ENCODE measurements at places on chromosomes 4 and X.

DNA sequence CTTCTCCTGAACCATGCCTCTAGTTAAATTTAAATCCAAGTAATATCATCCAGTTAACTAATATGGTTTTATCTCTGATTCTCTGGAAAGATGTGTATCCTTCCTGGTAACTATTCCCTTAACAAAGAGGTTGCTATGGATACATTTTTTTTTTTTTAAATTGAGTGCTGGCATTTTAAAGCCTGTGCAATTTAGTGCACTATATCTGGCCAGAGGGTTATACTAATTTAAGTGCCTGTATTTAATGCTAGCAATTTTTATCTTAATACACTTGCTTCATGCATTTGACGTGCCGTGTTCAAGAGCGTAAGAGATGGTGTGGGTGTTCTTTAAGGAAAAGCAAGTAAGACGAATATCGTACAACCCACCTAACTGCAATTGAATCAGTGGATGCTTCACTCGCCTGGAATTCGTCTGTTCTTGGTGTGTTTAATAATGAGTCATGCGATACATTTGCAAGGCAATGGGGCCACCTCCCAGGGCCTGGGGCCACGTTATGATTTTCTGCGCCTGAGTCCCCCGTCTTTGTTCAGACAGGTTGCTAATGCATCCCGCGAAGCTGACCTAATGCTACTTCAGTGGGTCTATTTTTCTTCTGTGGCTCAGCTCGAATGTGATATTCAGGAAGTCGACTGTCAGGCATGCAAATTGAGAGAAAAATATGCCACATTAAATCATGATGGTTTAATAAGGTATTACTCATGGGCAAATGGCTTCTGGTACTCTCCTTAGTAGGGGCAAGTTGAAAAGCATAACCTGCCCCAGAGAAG lies 14.2 kb upstream of the MID1 start:
- DNase-seq, result peak; percentile 92

GRCh38 chr4:186900984-186901383 lies 177.3 kb upstream of the FAT1 start:
- no peak for DNase-seq

DNA sequence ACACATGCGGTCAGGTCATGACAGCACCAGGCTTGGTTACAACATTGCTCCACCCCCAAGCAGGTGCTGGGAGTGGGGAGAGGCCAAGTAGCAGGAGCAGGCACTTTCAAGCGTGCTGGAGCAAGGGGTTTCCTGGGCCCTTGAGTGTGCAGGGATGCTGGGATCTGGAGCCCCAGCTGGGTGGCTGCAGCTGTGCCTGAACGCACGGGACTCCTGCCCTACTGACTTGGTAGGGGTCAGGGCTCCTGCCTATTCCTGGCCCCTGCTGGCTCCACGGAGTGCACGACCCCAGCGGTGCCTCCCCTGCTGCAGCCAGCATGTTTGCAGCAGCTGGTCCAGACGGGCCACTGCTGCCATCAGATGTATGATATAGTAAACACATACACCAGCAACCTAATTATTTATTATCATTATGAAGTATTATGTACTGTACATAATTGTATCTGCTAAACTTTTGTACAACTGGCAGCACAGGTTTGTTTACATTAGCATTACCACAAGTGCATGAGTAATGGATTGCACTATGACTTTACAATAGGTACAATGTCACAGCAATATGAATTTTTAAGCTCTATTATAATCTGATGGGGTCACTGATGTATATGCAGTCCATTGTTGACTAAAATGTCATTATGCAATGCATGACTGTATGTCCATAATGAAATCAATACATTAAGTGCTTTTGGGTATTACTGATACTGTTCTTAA lies 620.6 kb downstream of the RAPGEF2 start:
- DNase-seq, result no peak

DNA sequence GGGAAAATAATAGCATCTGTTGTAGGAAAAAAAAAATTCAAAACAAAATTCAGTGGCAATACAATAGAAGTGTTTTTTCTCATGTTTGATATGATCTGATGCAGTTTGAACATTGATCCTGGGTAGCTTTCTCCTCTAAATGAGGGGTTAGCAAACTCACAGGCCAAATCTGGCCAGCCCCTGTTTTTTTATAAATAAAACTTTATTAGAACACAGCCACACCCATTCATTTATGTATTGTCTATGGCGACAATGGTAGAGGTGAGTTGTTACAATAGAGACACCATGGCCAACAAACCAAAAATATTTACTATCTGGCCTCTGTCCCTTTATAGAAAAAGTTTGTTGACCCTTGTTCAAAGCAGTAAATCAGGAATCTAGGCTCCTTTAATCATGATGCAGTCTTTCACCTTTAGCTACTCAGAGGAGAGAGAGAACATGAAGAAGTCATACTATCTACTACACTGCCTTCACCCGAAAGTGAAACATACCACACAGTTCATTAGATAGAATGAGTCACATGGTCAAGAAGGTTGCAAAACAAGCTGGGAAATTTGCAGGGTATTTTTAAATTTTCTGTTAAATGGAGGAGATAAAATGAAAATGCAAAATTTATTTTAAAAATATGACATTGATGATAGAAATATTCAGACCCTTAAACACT lies 186.6 kb upstream of the MAOA start:
- no peak for DNase-seq

GRCh38 chr4:6474705-6475457 lies 2.5 kb upstream of the PPP2R2C start:
- DNase-seq, result no peak

DNA sequence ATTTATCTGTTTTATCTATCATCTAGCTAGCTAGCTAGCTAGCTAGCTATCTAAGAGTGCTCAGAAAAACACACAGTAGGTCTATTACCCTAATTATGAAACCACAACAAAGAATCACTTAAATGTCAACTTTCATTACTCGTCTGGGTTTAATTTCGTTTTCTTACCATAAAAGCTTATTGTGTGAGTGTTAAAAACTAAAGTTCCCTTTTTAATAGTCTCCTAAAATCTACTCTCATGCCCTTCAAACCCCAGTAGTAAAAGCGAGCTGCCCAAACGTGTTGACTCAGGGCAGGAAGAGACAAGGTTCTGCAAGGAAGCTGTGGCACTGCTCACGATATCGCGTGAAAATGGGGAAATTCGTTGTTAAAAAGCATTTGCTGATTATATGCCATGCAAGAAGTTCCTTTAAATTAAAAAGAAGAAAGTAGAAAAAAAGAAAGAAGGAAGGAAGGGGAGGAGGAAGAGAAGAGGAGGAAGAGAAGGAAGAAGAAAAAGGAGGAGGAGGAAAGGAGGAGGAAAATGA lies 595 bp downstream of the MBNL3 start:
- DNase-seq, result peak; percentile 31

DNA sequence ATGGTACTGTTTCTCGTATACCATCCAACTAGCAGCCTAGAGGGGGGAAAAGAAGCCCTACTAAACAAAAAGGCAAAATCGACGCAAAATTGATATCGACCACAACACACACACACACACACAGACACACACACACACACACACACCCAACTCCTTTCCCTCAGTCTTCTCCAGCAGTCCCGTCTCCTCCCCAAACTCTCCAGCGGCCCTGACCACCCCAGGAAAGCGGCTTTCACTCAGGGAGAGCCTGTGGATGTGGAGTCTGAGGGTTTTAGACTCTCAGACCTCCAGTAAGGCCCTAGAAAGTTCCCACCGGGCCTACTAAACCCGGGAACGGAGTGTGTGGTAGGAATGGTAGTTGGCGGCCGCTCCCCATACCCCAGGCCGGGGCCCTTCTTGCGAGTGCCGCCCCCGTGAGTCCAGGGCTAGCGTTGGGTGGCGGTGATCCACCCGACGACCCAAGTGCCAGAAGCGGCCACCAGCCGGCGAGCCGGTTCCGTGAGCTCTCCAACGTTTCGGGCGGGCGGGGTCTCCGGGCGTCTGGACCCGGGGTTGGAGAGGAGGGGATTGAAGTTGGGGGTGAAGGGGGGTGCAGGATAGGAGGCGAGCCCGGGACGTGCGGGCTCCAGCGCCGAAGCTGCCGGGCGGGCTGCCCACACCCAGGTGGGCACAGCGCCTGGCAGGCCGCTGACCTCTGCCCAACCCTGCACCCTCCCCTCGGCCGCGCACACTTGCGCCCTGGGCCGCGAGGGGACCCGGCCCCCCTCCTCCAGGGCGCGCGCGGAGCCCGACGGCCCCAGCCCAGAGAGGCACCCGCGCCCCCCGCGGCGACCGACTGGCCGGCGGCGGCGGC lies 13.7 kb downstream of the ARX start:
- no peak for DNase-seq

DNA sequence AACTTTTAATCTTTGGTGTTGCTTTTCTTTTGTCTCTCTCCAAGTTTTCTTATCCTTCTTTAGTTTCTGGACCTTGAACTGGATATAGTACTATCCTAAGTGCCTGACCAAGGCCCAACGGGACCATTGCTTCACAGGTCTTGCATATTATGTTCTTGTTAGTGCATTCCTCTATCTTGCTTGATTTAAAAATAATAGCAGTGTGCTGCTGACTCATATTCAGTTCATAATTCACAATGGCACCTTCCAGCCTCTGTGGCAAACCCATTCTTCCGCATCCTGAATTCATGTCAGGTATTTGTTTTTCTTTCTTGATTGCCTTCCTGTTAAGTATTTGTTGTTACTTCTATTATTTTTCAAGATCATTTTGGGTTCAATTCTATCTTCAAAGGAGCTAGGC lies 197.1 kb upstream of the GIMD1 start:
- no peak for DNase-seq

GRCh38 chr4:69489856-69490255 lies 5.8 kb downstream of the UGT2B4 start:
- DNase-seq, result peak; percentile 23

- no peak for DNase-seq
Measured at GRCh38 chr4:790466-790820, 35.5 kb downstream of the CPLX1 start.

- no peak for DNase-seq
Measured at GRCh38 chr4:54096295-54096962, 3.5 kb upstream of the GSX2 start.

DNA sequence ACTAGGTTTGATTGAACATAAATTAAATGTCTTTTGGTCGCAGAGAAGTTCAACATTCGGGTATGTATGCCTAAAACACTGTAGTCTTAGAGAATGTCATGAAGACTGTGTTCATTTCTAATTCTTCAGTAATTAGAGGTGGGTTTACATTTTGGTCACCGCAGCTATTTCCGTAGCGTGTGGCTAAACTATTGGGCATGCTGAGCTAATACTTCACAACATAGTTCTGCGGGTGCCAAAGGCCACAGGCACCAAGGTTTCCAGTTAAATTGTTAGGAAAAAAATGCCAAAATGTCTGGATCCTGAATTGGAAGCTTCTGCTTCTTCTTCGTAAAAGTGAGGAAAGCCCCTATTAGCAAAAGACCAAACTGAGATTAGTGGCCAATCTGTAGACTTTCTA lies 25.1 kb downstream of the SMIM31 start:
- DNase-seq, result no peak

DNA sequence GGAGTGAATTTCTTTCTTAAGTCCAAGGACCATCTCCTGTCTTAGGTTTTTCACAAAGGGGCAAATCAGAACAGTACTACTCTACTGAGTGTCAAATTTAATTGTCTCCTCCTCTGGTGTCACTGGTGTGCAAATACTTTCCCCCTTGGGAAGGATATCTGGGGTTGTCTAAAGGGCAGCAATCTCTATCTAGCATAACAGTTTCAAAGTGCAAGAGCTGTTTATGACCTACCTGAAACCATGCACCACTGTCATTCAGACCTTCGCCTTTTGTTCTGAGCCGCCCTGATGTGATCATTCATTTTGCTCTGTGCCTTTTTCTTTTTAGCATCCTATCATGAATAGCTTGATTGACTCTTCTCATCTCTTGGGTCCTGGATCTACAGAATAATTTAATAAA lies 39.3 kb downstream of the IL1RAPL1 start:
- DNase-seq, result no peak

- no peak for DNase-seq
Measured at GRCh38 chr4:39574946-39575345, 47.7 kb upstream of the UGDH start.

GRCh38 chr4:62898115-62898514 lies 1511.1 kb downstream of the TECRL start:
- no peak for DNase-seq

DNA sequence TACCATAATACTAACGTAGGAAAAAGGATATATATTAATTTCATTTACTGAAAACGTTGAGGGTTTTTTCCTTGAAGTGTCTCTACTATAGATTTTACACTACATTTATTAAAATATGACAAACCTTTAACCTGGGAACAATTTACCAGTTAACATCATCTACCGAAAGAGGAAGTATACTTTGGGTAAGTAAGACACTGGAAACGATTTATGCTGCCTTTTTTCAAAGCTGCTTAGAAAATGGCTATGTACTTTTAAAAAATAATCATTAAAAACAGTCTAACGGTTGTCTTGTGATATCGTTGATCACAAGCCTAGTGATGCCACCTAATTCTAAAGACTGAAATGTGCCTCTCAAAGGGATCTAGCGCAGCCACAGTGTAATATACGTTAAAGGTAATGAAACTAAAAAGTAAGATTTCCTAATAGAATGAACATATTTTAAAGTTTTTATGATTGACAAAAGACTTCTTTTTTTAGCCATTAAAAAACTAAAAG lies 50.4 kb downstream of the STX18 start:
- no peak for DNase-seq

- DNase-seq, result no peak
Measured at GRCh38 chrX:109967156-109967555, 35.8 kb upstream of the TMEM164 start.

DNA sequence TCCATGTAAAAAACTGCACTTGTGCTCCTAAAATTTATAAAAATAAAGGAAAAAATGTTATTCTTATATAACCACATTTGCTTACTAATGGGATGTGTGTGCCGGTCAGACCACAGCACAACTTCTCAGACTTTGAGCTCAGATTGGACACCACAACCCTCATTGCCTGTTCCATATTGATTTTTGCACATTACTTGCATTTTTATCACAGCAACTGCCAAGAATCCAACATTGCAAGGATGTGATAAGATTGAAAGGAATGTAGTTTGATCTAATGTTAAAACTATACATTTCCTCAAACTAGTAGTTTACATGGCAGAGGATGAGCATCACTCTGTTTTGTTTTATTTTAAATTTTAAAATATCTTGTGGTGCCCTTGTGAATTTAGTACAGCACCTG lies 227.8 kb downstream of the KDR start:
- peak; percentile 94 for DNase-seq

- DNase-seq, result peak; percentile 9
Measured at GRCh38 chr4:34466411-34466810, 1777.9 kb downstream of the ARAP2 start.
